OCI-LY7 (cell line): ENCODE measurements at places on chromosomes 12 and 14.

GRCh38 chr14:33972583-33973081 is 21.8 kb upstream of the EGLN3 start:
- no peak for DNase-seq

- no peak for DNase-seq
Observed at GRCh38 chr14:30988509-30988908, 36.9 kb upstream of the AP4S1 start.

DNA sequence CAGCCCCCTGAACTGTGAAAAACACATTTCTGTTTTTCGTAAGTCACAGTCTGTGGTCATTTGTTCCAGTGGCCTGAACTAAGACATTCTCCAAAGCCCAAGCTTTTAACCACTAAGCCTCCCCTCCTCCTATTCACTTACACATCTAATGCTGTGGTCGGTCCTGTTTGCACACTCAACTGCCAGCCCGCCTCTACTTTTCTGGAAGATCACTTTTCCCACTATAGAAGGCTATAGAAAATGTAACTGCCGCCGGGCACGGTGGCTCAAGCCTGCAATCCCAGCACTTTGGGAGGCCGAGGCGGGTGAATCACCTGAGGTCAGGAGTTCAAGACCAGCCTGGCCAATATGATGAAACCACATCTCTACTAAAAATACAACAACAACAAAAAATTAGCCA is 524.7 kb upstream of the TMEM132C start:
- DNase-seq = no peak

DNA sequence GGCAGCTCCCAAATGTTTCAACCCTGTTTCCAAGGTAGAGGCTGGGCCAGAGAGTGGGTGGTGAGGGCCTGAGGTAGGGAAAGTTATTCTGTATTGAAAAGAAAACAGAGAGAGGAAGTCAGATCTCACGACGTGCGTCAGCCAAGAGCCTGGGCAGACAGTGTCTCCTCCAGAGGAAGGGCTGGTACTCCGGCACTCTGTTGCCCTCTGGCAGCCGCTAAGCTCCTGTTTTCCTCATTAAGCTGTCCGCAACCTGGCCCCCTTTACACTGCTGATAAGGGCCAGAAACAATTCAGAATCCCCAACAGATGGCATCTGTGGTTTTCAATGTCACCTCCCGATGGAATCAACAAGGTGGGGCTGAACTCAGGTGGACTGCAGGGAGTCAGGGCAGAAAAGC is 26.0 kb upstream of the LTBP2 start:
- DNase-seq = no peak

GRCh38 chr12:64181430-64182291 is 40.4 kb downstream of the KICS2 start:
- no peak for DNase-seq

DNA sequence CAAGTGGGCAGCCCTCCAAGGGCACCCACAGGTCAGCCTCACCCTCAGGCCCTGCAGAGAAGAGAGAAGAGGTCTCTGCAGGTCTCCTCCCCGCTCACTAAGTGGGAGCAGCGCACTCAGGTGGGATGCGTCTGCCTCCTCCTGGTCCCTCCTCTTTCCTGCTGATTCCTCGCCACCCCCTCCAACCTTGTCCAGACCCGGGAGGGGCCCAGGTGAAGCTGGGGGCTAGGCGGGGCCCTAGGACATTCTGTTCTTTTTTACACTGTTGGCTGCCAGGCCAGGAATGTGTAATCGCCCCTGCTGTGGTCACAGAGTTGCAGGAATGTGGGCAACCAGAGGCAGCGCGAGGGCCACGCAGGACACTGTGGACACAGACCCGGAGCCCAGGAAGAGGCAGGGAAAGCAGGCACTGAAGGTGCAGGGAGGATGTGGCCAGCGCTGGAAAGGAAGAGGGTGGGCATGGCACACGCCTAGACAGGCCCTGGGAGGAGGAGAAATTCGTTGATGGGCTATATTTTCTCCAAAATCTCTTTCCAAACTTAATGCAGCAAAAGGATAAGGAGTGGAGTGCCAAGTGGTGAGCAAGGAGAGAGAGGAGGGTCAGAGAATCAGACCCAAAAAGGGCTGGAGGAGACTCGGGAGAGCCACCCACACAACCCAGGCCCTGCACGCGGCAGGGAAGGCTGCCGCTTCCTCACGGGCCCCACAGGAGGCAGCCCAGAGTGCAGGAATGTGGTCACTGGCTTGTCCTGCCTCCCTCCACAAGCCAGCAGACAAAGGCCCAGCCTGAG is 911 bp upstream of the SCNN1A start:
- DNase-seq = no peak

DNA sequence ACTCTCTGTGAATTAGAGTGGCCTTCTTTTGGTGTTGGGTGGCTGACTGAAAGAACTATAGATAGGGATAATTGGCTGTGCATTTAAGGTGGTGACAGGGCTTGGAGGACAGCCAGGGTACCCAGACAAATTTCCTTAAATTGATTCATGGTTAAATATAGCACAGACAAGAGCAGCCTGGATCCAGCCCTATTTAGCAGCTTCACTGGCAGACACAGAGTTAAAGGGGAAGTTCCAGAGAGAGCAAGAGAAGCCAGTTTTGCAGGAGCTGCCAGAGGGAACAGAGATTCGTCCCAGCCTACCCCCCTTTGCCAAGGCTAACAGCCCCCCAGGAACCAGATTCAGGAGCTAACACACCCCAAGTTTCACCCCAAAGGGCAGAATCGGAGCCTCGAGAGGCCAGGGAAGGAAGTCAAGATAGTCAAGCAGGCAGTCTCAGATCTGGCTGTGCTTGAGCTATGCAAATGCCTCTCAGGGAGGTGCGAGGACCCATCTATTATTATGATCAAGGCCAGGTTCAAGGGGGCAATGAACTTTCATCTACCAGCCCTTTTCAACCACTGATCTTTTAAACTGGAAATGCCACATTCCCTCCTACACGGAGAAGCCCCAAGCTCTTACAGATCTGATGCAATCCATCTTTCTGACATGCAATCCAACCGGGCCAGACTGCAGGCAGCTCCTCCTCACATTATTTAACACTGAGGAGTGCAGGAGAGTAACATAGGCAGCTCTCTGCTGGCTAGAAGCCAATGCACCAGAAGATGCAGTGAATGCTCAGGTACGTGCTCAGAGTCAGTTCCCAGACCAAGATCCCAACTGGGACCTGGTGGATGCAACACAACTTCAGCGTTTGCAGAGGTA is 58.2 kb downstream of the DHRS2 start:
- no peak for DNase-seq

- DNase-seq = no peak
Observed at GRCh38 chr12:25069224-25069623, 120.3 kb upstream of the BCAT1 start.

DNA sequence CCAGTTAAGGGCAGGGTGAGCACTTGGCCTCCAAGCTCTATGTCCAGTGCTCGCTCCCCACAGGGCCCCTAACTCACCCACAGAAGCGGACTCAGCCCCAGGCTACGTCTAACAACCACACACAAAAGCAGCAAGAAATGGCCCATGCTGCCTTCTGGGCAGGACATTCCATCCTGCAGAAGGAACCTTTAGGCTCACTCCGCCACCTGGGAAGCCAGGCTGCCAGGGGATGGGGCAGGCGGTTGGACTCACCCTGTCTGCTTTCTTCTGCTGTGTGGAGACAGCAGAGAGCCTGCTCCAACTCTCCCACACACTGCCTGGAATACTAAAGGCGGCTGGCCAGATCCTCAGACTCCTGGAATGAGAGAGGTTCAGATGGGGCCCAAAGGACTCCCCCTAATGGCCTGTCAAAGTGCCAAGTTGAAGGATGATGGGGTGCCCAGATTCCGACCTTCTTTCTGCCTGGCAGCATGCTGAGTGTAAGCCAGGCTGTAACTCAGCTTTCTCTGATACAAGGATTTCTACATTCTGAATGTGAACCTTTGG is 27.7 kb upstream of the BLTP3B start:
- no peak for DNase-seq

GRCh38 chr12:115208098-115208497 is 524.1 kb upstream of the TBX3 start:
- DNase-seq = no peak

- no peak for DNase-seq
Observed at GRCh38 chr14:106841701-106842100, 1315.3 kb downstream of the TMEM121 start.

DNA sequence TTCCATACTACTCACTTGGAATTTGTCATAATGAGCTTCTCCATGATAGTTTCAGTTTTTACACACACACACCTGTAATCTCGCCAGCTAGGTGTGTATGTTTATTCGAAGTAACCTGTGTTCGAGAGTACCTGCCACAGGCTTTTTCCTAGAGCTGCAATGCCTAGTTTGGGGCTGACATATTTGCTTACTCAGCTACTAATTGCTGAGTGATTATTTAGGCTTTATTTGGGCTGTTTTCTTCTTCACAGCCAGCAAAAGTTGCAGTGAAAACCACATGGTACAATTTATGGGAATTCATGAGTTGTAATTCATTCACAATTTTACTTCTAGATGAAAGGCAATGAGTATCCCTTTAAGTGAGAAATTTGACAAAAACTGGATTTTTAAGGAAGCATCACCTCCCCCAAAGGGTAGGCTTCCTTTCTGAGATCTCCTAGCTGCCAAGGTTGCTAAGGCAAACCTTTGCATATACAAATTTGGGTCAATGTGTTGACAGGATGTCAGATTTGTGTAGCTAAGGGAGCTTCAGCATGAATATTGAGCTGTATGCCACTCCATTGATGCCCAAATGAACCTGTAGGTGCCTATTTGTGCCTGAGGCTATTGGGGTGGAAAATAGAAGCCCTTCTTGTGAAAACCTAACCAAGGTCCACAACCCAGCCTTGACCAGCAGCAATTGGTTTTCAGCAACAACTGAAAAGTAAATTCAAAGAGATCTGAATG is 108.7 kb upstream of the OTX2 start:
- DNase-seq = no peak

- no peak for DNase-seq
Observed at GRCh38 chr12:65430571-65431306, 152.3 kb downstream of the MSRB3 start.

GRCh38 chr12:3419558-3419957 is 71.4 kb upstream of the PRMT8 start:
- DNase-seq = no peak

- DNase-seq = peak; percentile 39
Observed at GRCh38 chr12:116673681-116674111, 64.2 kb downstream of the SPRING1 start.

GRCh38 chr12:124759841-124760503 is 103.7 kb downstream of the SCARB1 start:
- DNase-seq = no peak

- DNase-seq = no peak
Observed at GRCh38 chr14:68177728-68178127, 358.1 kb downstream of the RAD51B start.

GRCh38 chr14:89881839-89882238 is 72.7 kb downstream of the EFCAB11 start:
- DNase-seq = peak; percentile 68

- DNase-seq = no peak
Observed at GRCh38 chr14:100698666-100699448, 27.8 kb upstream of the DLK1 start.

DNA sequence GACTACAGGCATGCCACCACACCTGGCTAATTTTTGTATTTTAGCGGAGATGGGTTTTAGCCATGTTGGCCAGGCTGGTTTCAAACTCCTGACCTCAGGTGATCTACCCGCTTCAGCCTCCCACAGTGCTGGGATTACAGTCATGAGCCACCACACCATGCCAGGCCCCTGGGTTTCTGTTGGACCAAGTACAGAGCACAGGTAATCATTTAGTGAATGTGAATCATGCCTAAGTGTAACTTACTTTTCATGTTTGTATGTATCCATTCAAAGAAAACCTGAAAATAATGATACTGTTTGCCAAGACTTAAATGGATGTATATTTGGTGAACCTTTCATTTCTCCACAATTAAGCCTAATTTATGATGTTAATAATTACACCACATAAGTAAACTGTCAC is 65.9 kb downstream of the FGD6 start:
- no peak for DNase-seq

GRCh38 chr12:57590479-57590863 is 521 bp upstream of the PIP4K2C start:
- no peak for DNase-seq

GRCh38 chr14:105978618-105979295 is 452.4 kb downstream of the TMEM121 start:
- DNase-seq = no peak

DNA sequence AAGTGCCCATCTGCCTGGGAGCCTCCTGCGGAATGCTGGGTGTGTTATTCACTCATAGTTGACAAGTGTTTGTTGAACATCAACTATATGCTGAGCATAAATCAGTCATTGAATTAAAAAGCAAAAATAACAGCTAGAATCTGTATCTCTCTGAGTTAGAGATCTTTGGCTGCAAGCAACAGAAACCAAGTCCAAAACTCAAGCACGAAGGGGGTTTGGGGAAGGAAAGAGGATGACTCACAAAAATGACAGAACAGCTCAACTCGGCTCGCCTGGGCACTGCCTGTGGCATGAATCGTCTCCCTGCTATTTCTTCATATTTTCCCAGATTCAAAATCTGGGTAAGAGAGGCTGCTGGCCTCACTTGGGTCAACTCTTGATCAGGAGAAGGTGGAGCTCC is 72.6 kb upstream of the NCOR2 start:
- no peak for DNase-seq

GRCh38 chr12:113747017-113747416 is 219.1 kb downstream of the RBM19 start:
- DNase-seq = no peak

- DNase-seq = peak; percentile 31
Observed at GRCh38 chr14:67240168-67240932, 885 bp upstream of the PALS1 start.

DNA sequence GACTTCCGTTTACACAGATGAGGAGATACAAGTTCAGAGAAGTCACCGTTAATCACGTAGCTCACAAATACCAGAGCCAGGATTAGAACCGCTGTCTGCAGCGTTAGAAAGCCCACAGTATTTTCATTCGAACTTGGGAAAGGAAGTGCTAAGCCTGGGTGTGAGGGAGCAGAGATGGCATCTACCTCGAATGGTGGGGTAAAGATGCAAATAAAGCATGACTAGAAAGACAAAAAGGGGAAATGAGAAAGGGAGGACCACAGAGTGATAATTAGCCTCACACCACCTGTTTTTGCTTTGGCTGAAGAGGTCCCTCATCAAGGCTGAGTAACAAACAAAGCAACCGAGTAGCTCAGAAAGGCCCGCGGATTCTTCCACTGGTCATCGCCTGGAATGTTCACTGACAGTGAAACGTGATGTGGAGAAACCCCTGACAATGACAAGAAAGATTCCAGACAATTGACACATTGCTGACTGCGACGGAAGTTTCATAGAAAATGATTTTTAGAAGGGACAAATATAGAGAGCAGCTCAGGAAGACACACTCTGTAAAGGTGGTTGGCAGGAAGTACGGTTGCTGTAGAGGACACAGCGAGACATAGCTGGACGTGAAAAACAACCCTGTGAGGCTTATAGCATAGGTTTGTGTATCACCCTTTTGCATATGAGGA is 31.5 kb upstream of the BHLHE41 start:
- peak; percentile 91 for DNase-seq

DNA sequence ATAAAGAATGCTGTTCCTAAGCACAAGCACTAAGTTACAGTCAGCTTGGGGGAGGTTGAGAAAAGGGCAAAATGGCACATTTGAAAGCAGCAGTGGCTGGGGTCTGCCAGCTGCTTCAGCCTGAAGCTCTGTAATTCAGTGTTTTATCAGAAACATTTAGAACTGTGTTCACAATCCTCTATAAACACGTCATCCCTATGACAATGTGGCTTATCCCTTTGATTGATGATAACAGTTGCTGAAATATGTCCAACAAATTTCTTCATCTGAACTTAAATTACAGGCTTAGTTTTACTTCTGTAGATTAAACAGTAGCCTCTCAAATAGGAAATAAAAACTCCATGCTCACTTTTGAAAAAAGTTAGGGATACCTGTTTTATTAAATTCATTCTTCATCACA is 108.8 kb downstream of the VEZT start:
- DNase-seq = no peak

GRCh38 chr12:80364056-80364455 is 80.0 kb upstream of the PTPRQ start:
- no peak for DNase-seq
